T-helper 2 cell treated with Interferon-gamma antibody and Interleukin-4, amounts not matched to agents 5 μg/mL and 100 μg/mL, for 36 hours (primary cell): ENCODE measurements at places on chromosomes 1 and 21.

- DNase-seq, result no peak
- no peaks in the 10 kb centered on the region for H3K36me3 ChIP-seq
- no peak overlapping the region for H3K4me3 ChIP-seq
Observed at GRCh38 chr21:26794597-26795411, 50.4 kb downstream of the ADAMTS1 start.

DNA sequence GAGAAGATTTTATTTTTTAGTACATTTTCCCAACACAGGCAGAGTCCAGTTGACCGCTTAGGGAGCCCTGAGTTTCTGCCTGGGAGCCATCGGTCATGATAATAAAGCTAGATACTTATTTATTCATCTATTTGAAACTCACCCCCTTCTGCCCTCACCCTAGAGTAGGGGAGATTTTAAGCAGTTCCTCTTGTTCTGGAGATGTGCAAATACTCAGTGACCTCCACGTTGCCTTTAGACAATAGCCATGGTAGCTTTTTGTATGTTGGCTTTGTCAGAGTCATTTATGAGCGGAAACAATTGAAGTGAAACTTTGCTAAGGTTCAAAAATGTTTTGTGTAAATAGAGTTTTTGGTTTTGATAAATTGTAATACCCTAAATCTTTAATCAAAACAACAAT lies 45.7 kb upstream of the PLPPR4 start:
- H3K4me1 ChIP-seq, result no peaks in the 10 kb centered on the region
- H3K4me3 ChIP-seq, result no peak overlapping the region
- no peaks in the 10 kb centered on the region for H3K27me3 ChIP-seq
- no peak overlapping the region for H3K27ac ChIP-seq
- DNase-seq, result no peak
- no peaks in the 10 kb centered on the region for H3K36me3 ChIP-seq

- H3K36me3 ChIP-seq, result no peaks in the 10 kb centered on the region
- no peak overlapping the region for H3K27ac ChIP-seq
- peaks cover 2% of the 10 kb centered on the region for H3K27me3 ChIP-seq
Observed at GRCh38 chr1:45401524-45401923, 61.3 kb upstream of the MUTYH start.

- H3K4me3 ChIP-seq, result no peak overlapping the region
- DNase-seq, result no peak
- H3K27ac ChIP-seq, result no peak overlapping the region
- H3K27me3 ChIP-seq, result no peaks in the 10 kb centered on the region
- H3K4me1 ChIP-seq, result no peaks in the 10 kb centered on the region
Observed at GRCh38 chr1:151367658-151368392, 4.7 kb downstream of the SELENBP1 start.

- no peaks in the 10 kb centered on the region for H3K4me1 ChIP-seq
- no peak overlapping the region for H3K4me3 ChIP-seq
- no peaks in the 10 kb centered on the region for H3K36me3 ChIP-seq
- H3K27ac ChIP-seq, result no peak overlapping the region
- no peak for DNase-seq
- peaks cover 3% of the 10 kb centered on the region for H3K27me3 ChIP-seq
Observed at GRCh38 chr1:220925707-220926106, 46.5 kb downstream of the HLX start.

DNA sequence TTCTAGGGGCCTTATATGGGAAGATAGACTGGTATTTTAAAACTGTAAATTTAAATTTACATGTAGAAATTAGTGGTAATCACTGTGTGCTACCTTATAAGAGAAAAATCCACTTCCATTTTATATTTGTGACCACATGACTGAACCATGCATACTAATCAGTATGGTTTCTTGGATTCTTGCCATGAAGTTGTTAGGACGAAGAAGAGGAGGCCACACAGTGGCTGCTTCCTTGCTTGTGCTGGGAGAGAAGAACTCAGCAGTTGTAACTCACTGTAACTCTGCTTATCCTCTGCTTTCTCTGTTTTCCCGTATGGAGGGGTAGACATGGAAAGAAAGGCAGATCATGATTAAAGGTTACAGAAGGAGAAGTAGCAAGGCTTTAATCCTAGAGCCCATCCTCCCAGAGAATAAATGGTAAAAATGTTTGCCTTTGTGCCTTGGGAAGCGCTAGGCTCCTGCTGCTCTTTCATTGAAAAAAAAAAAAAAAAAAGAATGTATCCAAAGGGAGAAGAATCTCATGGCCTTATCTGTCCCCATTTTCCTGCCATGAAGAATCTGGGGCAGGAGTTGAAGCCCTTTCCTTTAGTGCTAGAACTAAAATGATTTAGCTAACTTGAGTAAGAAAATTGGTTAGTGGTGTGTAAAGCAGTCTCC lies 32.4 kb downstream of the KCTD3 start:
- no peaks in the 10 kb centered on the region for H3K4me1 ChIP-seq
- no peak for DNase-seq
- H3K36me3 ChIP-seq, result peaks cover 2% of the 10 kb centered on the region
- no peaks in the 10 kb centered on the region for H3K27me3 ChIP-seq
- H3K4me3 ChIP-seq, result no peak overlapping the region
- no peak overlapping the region for H3K27ac ChIP-seq

GRCh38 chr21:42202321-42202720 lies 16.6 kb upstream of the ABCG1 start:
- no peak overlapping the region for H3K4me3 ChIP-seq
- H3K27me3 ChIP-seq, result peaks cover 26% of the 10 kb centered on the region
- DNase-seq, result no peak
- no peak overlapping the region for H3K27ac ChIP-seq
- H3K36me3 ChIP-seq, result peaks cover 3% of the 10 kb centered on the region
